RWPE1 (cell line): ENCODE measurements at places on chromosomes 2 and 18.

DNA sequence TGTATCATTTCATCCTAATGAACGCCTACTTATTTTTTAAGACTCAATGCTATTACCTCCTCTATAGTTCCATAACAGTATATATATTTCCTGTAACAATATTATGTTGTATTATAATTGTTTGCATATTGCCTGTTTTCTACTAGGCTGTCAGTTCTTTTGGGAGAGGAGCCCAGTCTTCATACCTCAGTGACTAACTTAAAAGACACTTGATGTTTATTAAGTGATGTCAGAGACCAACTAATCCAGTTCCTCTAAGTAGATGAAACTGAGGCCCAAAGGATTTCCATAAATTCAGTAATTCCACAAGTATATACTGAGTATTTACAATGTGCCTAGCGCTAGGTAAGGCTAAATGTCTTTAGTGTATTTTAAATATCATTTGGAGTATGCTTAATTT lies 48.9 kb upstream of the AAK1 start:
- DNase-seq = no peak

- DNase-seq = no peak
Measured at GRCh38 chr2:3033315-3033714, 344.3 kb downstream of the EIPR1 start.

DNA sequence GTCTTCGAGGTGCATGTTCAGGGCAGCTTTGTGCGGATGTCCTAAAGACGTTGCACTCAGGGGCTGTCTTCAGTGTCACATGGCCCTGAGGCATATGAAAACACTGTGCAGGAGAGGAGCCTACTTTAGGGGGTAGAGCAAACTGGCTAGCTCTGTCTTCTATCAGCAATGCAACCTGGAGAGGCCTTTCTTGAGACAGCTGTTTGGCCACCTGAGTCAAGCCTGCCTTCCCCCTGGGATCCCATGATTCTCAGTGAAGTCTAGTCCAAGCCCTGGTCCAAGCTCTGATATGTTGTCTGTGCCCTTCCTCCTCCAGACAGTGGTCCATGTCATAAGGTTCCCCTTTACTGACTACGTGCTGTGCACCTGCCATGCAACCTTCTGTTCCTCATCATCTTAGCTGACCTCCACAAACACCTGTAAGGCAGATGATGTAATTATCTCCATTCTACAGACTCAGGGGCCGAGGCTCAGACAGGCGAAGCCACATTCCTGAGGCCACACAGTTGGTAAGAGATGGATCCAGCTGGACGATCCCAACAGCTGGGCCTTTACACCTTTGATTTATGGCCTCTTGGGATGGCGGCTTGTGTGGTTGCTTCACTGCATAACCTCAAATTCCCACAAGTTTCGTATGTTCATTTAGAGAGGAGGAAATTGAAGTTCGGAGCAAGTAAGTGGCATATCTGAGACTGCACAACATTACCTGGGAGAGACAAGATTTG lies 109.9 kb downstream of the COPS8 start:
- no peak for DNase-seq

- DNase-seq = no peak
Measured at GRCh38 chr2:96111823-96112500, 4.4 kb downstream of the ADRA2B start.

GRCh38 chr18:2824865-2825264 lies 21.9 kb upstream of the EMILIN2 start:
- DNase-seq = no peak

GRCh38 chr2:60000686-60001085 lies 552.8 kb downstream of the BCL11A start:
- DNase-seq = no peak

GRCh38 chr2:174121175-174121574 lies 127.2 kb downstream of the OLA1 start:
- no peak for DNase-seq

- DNase-seq = no peak
Measured at GRCh38 chr2:134712299-134712698, 6.5 kb downstream of the TMEM163 start.

DNA sequence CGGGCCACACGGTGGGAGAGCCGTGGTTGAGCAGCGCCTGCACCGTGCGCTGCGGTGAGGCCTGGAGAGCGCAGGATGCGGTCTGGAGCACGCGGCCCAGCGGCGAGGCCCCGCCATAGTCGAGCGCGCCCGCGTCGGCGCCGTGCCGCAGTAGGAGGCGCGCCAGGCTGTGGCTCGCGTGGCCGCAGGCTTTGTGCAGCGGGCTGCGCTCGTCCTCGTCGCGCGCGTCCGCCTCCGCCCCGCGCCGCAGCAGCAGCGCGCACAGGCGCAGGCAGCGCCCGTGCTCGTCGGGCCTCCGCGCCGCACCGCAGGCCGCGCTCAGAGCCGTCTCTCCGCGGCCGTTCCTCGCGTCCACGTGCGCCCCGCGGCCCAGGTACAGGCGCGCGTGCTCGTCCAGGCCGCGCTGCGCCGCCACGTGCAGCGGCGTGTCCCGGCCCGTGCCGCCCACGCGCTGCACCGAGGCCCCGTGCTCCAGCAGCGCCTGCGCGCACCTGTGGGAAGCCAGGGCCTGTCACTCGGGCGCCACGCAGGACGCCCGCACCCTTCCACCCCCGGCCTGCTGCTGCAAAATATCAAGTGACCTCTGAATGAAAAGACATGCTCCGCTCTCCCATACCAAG lies 46.3 kb upstream of the GBX2 start:
- no peak for DNase-seq

DNA sequence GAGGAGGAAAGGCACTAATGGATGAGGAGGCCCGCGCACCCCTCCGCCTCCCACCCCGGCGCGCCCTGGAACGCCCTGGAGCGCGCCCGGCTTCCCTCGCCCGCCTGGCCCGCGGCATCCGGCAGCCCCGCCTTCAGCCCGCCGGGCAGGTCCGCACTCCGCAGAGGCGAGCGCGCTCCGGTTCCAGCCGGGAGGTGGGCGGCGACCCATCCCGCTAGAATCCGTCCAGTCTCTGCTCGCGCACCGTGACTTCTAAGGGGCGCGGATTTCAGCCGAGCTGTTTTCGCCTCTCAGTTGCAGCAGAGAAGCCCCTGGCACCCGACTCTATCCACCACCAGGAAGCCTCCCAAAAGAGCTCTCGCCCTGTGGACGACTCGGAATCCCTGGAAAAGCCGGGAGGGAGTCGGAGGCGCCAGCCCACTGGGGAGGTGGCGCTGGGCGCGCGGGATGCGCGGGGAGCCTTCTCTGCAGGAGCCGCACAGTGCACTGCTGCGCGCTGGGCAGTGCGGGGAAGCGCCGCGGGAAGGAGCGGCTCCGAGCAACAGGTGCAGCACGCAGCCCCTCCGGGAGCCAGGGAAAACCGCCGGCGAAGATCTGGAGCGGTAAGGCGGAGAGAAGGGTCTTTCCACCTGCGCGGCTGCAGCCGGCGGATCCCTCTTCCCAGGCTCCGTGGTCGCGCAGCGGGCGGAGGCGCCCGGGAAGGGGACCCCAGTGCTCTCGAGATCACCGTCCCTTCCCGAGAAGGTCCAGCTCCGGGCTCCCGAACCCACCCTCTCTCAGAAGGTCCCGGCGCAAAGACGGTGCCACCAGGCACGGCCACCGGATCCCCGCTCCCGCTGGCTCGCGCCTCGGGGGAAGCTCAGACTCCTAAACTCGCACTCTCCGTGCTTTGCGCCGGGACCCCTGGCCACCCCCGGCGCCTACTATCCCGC lies at the start of gene GALR1:
GALR1 (plus strand) TSS at position 280 of the 932 bp plus-strand sequence. CDS start 701 bp downstream, outside the sequence.
- DNase-seq = no peak

- peak; percentile 12 for DNase-seq
Measured at GRCh38 chr2:56749152-56749752, 565.5 kb downstream of the CCDC85A start.

GRCh38 chr2:178530131-178530530 lies 49.9 kb downstream of the PLEKHA3 start:
- no peak for DNase-seq

DNA sequence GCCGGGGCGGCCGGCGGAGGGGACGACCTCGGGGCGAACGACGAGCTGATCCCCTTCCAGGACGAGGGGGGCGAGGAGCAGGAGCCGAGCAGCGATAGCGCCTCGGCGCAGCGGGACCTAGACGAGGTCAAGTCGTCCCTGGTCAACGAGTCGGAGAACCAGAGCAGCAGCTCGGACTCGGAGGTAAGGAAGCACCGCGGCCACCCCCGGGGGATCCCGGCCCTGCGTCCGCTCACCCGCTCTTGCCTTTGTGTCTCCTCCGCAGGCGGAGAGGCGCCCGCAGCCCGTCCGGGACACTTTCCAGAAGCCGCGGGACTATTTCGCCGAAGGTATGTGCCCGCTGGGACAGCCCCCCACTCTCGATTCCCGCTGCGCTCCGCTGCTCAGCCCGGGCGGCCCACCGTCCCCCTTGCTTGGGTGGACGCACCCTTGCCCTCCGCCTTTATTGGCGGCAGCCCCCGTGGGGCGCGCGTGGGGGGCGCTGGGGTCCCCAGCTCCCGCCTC lies 611 bp downstream of the TCF7L1 start:
- DNase-seq = peak; percentile 57

DNA sequence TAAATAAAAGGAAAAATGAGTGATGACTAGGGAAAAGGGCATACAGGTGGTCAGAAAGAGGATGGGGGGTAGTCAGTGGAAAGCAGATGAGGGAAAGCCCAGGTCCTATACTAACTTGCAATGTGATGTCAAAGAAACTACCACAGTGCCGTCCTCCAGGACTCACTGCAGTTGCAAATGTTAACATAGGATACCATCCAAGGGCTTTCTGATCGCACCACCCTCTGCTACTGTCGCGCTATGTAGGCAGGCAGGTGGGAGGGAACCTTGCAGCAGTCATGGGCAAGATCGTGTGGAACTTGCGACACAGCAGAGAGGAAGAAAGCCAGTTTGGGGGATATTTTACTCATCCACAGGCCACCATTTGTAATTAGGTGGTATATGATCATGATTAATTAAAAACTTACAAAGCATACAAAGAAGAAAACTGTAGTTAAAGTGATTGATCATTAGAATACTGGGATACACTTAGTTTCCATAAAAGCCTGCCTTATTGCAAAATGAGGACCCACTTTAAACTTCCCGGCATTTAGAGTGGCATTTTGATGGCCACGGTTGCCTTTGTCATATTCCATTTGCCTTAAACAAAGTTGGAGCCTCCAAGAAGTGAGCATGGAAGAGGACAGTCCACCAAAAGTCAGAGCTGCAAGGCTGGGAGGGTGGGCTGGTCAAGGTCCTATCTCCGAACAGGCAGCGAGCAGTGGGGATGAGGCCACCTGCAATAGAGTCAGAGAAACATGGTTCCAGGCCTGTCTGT lies 8.5 kb upstream of the ROCK2 start:
- DNase-seq = no peak
